Stimulated activated CD8-positive, alpha-beta memory T cell treated with anti-CD3 and anti-CD28 coated beads, Interleukin-4, amount 100 ng/mL, for 24 hours (primary cell): ENCODE measurements at places on chromosomes 3 and 15.

- DNase-seq: no peak
Observed at GRCh38 chr3:131036200-131036816, 9.6 kb downstream of the NEK11 start.

DNA sequence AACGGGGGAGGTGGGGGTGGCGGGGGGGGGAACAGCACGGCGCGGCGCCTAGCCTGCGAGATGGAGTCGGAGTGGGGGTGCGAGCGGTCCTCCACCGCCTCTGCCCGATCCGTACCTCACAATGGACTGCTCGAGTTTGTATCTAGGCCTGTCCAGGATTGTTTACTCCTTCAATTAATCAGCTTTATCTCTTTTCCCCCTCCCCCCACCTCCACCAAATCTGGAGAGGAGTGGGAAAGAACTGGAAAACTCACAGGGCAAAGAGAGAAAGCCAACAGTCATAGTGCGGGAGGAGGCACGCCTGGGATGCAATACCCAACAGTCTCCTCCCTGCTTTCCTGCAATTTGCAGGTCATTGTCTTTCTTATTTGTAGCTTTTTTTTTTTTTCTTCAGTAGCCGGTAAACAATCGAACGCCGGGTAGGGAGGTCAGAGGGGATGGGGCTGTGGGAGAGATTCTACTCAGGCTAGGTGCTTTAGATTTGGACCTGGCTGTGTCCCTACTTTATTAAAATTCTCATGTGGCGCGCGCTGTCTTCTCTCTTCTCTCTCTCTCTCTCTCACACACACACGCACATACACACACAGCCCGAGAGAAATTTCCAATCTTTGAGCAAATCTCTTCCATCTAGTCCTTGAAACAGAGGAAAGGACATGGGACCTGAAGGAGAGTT is 6.9 kb upstream of the MEIS2 start:
- no peak for DNase-seq

- no peak for DNase-seq
Observed at GRCh38 chr3:153320585-153321128, 158.6 kb downstream of the RAP2B start.

DNA sequence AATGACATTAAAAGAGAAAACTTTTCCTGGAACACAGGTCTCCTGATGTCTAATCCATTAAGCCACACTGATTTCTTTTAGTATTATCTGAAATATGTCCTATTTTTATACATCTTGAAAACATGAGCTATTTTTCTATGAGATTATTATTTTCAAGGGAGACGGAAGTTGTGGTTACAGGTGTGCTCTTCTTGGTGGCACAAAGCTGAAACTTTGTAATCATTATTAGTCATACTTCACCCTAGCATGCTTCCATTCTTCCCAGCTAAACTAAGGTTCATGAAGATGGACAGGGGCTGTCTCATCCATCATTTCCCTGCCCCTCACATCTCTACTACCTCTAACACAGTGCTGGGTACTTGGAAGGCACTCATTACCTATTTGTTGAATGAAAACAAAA is 85.6 kb upstream of the POU1F1 start:
- no peak for DNase-seq

- peak; percentile 15 for DNase-seq
Observed at GRCh38 chr3:71725271-71725991, at the start of gene EIF4E3. EIF4E3 (minus strand) TSS chr3:71725402; CDS start chr3:71725367, 35 bp downstream.
